ENCODE measurements at places on chromosomes 5 and 9. TPM values are rescaled to one million over a fixed set of nuclear protein-coding genes. Genes with fewer than 3 reads are reported as not detected.

UBE2R2 gene
- total RNA-seq: 46.7 TPM

FER gene
- total RNA-seq: 9.0 TPM

GPR151 gene
- not detected for total RNA-seq

DNA sequence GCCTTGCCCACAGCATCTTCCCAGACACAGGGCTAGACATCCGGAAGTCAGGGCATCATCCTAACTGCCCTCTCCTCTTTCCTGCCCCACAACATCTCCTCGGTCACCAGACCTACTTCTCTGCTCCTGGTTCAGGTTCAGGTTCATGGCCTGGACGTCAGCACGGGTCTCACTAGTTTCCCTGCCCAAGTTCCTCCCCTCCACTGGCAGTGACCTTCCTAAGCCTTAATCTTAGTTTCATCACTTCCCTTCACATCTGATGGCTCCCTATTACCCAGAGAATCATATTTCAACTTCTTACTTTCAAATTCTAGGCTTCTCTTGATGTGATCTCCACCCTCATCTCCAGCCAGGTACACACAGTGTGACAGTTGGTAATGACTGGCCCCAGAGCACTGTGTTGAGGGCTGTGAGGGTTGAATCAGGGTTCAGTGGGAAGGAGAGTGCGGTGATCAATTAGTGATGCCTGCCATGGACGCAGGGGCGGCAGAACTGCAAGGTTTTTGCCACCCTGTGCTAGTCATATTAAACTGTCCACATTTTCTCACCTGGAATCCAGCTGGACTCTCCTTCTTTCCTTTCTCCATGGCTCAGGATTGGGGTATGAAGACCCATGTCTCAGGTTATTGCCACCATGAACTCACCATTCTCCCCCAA is 34.3 kb upstream of the CRB2 start:
- peaks cover 52% of the 10 kb centered on the region for H3K4me1 ChIP-seq
- no peak overlapping the region for H3K4me3 ChIP-seq
- H3K27ac ChIP-seq: peak overlapping the region; percentile 96
- no peaks in the 10 kb centered on the region for H3K36me3 ChIP-seq

DNA sequence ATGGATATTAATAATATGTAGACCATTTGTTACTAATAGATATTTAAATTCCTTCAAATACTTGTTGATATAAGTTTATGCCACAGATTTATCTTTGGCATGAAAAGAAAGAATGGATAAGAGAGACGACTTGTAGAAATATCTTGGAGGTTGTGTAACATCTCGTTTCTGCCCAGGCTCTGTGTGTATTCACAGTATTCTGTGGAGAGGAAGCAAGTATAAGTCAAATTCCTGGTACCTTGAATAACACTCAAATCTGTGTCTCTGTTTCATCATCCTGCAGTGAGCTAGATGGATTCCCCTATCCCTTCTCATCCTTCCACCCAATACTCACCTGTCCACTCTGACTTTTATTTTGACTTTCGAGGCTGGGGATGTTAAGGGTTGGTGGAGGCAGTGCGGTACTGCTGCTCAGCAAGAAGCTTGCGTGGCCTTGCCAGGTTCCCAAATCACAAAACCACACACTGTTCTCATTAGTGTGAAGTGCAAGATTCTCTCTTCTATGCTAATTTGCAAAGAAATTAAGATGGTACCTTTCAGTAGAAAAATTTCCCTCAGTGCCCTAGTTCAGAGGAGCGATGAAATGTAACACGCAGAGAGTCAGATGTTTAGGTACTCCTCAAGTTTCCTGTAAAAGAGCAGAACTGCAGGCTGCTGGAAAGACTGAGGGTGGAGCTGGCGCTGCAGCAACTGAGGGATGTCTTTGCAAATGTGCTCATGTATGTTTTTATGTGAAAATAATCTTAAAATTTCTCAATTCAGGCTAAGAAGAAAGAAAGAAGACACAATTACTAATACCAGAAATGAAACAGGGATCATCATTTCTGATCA is 42.6 kb upstream of the ANKRD18A start:
- DNase-seq: no peak
- H3K27me3 ChIP-seq: peaks cover 14% of the 10 kb centered on the region
- H3K27ac ChIP-seq: no peak overlapping the region

DNA sequence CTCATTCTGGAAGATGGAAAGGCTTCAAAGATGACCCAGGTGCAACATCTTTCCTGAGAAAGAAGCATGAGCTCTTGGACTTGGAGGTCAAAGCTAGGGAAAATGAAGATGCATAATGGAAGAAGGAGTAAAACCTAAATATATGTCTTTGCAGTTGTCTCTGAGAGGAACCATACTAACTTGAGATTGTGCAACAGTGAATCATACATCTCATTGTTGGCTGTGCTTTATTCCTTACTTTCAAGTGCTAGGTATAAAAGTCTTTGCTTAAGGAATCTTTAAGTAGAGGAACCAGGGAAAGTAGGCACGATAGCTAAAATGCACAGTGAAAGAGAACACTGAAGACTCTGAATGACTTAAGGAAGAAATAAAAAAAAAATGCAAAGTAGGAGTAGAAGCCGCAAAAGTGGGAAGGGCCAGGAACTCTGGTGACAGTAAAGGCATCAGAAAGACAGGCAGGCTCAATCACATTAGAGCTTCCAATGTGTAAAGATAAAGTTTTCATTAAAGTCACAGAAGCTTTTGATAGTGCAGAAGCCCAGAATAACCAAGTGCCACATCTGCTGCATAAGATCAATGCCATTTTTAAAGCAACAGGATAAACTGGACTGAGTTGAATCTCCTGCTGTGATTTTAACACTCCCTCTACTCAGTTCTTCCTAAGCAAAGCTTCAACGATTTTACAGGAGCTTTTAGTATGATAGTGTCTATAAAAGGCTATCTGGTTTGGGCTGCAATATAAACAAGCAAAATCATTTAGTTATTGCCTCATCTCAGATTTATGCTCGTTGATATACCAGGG is 432.3 kb upstream of the EDIL3 start:
- DNase-seq: no peak
- no peak overlapping the region for H3K4me3 ChIP-seq
- no peak overlapping the region for H3K27ac ChIP-seq
- no peaks in the 10 kb centered on the region for H3K4me1 ChIP-seq
- no peaks in the 10 kb centered on the region for H3K36me3 ChIP-seq

GRCh38 chr5:137016783-137017324 is 482.3 kb downstream of the SPOCK1 start:
- H3K4me3 ChIP-seq: no peak overlapping the region
- no peak for DNase-seq
- H3K27ac ChIP-seq: no peak overlapping the region
- no peaks in the 10 kb centered on the region for H3K4me1 ChIP-seq

DNA sequence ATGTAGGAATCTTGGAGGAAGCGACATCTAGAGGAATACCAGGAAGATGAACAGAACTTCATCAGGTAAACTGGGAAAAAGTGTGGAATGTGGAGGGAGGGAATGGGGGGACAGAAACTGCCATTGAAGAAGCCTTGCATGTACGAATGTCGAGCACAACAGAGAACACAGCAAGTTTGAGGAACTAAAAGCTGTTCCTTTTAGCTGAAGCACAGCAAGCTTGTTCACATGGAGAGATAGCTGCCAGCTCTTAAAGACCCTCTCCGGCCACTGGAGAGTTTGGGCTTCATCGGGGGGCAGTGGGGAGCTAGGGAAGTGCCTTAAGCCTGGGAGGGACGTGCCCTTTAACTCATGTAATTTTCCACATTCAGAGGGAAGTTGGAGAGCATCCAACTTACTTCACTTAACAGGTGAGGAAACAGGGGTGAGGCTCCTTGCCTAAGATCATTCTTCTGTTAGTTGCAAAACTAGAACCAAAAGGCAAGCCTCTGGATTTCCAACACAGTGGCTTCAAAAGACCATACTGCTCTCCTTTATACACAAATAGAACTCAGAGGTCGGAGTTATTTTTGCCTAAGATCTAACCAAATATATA is 2.3 kb upstream of the CYFIP2 start:
- H3K4me3 ChIP-seq: no peak overlapping the region
- H3K4me1 ChIP-seq: peaks cover 65% of the 10 kb centered on the region
- peaks cover 21% of the 10 kb centered on the region for H3K36me3 ChIP-seq
- H3K27ac ChIP-seq: no peak overlapping the region

RANBP17 gene
- not detected for total RNA-seq

DNA sequence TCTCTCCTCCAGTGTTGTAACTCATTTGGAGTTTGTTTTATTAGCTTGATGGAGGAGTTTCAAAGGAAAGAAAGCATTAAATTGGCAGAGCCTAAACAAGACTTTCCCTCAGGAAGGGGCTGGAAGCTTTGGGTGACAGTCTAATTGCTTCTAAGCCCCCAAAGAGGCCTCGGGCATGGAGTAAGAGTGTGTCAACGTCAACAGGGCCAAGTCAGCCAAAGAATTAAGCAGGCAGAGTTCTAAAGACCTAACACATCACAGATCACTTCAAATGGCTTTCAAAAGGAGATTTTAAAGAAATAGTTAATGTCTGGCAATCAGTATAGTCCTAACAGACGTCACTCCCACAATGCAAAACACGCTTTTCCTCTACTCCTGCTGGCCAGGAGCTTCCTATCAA is 234.5 kb downstream of the EFNA5 start:
- H3K4me1 ChIP-seq: no peaks in the 10 kb centered on the region
- no peaks in the 10 kb centered on the region for H3K36me3 ChIP-seq
- DNase-seq: no peak
- H3K27ac ChIP-seq: no peak overlapping the region

SLC24A2 gene
- not detected for total RNA-seq

- H3K27ac ChIP-seq: no peak overlapping the region
- H3K4me3 ChIP-seq: no peak overlapping the region
- H3K36me3 ChIP-seq: no peaks in the 10 kb centered on the region
- DNase-seq: no peak
- H3K4me1 ChIP-seq: no peaks in the 10 kb centered on the region
Measured at GRCh38 chr5:58066557-58066956, 393.3 kb downstream of the PLK2 start.

DNA sequence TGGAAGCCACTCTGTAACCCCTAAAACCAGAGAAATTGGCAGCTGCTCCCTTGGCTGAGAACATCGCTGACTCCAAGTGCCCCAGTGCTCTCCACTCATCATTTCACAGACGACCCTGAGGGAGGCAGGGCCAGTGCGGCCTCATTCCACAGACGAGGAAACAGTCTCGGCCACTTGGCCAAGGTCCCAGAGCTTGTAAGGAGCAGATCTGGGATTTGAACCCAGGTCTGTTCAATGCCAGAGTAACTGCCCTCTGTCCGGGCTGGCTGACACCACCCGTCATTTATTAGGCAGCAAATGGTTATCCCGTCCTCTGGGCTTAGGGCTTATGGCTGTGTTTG is 19.9 kb upstream of the IER5L start:
- H3K27ac ChIP-seq: no peak overlapping the region
- H3K36me3 ChIP-seq: no peaks in the 10 kb centered on the region
- DNase-seq: no peak
- no peak overlapping the region for H3K4me3 ChIP-seq
- H3K4me1 ChIP-seq: peaks cover 6% of the 10 kb centered on the region

- no peaks in the 10 kb centered on the region for H3K4me1 ChIP-seq
- H3K27me3 ChIP-seq: no peaks in the 10 kb centered on the region
- no peak overlapping the region for H3K4me3 ChIP-seq
- no peak overlapping the region for H3K27ac ChIP-seq
Measured at GRCh38 chr5:6251565-6252102, 126.7 kb downstream of the MED10 start.

- no peak for DNase-seq
- H3K4me1 ChIP-seq: no peaks in the 10 kb centered on the region
- no peak overlapping the region for H3K27ac ChIP-seq
- no peak overlapping the region for H3K4me3 ChIP-seq
Measured at GRCh38 chr5:147340941-147341340, 106.1 kb downstream of the STK32A start.

GRCh38 chr9:16434526-16434925 is 435.9 kb downstream of the BNC2 start:
- H3K27ac ChIP-seq: no peak overlapping the region
- no peak for DNase-seq
- H3K4me1 ChIP-seq: no peaks in the 10 kb centered on the region
- no peaks in the 10 kb centered on the region for H3K27me3 ChIP-seq
- H3K36me3 ChIP-seq: no peaks in the 10 kb centered on the region

- no peaks in the 10 kb centered on the region for H3K36me3 ChIP-seq
- peak overlapping the region; percentile 65 for H3K4me3 ChIP-seq
- H3K4me1 ChIP-seq: peaks cover 28% of the 10 kb centered on the region
- no peak for DNase-seq
Measured at GRCh38 chr5:108727236-108727650, 20.5 kb upstream of the FER start.

TCF7 gene
- total RNA-seq: 47.4 TPM

- no peaks in the 10 kb centered on the region for H3K27me3 ChIP-seq
- peak; percentile 30 for DNase-seq
- H3K36me3 ChIP-seq: peaks cover 20% of the 10 kb centered on the region
- no peak overlapping the region for H3K27ac ChIP-seq
Measured at GRCh38 chr9:2181792-2182191, 166.6 kb downstream of the SMARCA2 start.

- H3K4me1 ChIP-seq: no peaks in the 10 kb centered on the region
- H3K36me3 ChIP-seq: no peaks in the 10 kb centered on the region
- DNase-seq: no peak
Measured at GRCh38 chr5:173733425-173733824, 117.0 kb upstream of the BOD1 start.

Measured in activated CD8-positive, alpha-beta T cell treated with anti-CD3 and anti-CD28 coated beads for 36 hours (primary cell).